Ovary (tissue), 10 donors: ENCODE measurements at places on chromosomes 12 and 14. TPM values are rescaled to one million over a fixed set of nuclear protein-coding genes. Genes with fewer than 3 reads are reported as not detected.

The NEUROD4 gene
- not detected for polyA plus RNA-seq

The NGB gene
- not detected for polyA plus RNA-seq

The POTEM gene
- not detected for polyA plus RNA-seq

The JPH4 gene
- polyA plus RNA-seq: 19.9 TPM

The MGAT4C gene
- polyA plus RNA-seq: 0.17 TPM

The RPL10L gene
- polyA plus RNA-seq: not detected

The PTPRO gene
- polyA plus RNA-seq: 3.7 TPM

The MYF6 gene
- not detected for polyA plus RNA-seq

The LMNTD1 gene
- polyA plus RNA-seq: not detected

The CLEC14A gene
- 28.6 TPM for polyA plus RNA-seq

The TAS2R8 gene
- polyA plus RNA-seq: not detected

The MYO1A gene
- 0.38 TPM for polyA plus RNA-seq

The TMTC3 gene
- polyA plus RNA-seq: 7.0 TPM

The SLC24A4 gene
- polyA plus RNA-seq: 0.10 TPM

The TAS2R20 gene
- polyA plus RNA-seq: 0.39 TPM

The GLIPR1L1 gene
- polyA plus RNA-seq: not detected

The KRT83 gene
- not detected for polyA plus RNA-seq

The HOXC12 gene
- not detected for polyA plus RNA-seq

The C14orf180 gene
- polyA plus RNA-seq: 0.12 TPM

The ADCY4 gene
- 19.7 TPM for polyA plus RNA-seq

The MYL2 gene
- polyA plus RNA-seq: 1.4 TPM

The PRICKLE1 gene
- 12.5 TPM for polyA plus RNA-seq

The DEGS2 gene
- 1.8 TPM for polyA plus RNA-seq

The RNF212B gene
- not detected for polyA plus RNA-seq

The LTBP2 gene
- polyA plus RNA-seq: 32.2 TPM

The ARHGEF25 gene
- polyA plus RNA-seq: 47.4 TPM

The CCNT1 gene
- 7.5 TPM for polyA plus RNA-seq

The EEA1 gene
- 10.8 TPM for polyA plus RNA-seq

The PTMS gene
- polyA plus RNA-seq: 550 TPM

The KCNH3 gene
- polyA plus RNA-seq: 0.27 TPM

The SLC6A15 gene
- 0.02 TPM for polyA plus RNA-seq

The HPD gene
- polyA plus RNA-seq: 1.3 TPM

The TBPL2 gene
- 0.05 TPM for polyA plus RNA-seq

The PTHLH gene
- polyA plus RNA-seq: 2.7 TPM

The TAS2R9 gene
- polyA plus RNA-seq: not detected

The LRCOL1 gene
- not detected for polyA plus RNA-seq
